Sciatic nerve (tissue), 2 donors: ENCODE measurements at places on chromosomes 7 and 10.

GRCh38 chr7:138505361-138505873 lies 45.4 kb downstream of the TRIM24 start:
- no peak for DNase-seq

DNA sequence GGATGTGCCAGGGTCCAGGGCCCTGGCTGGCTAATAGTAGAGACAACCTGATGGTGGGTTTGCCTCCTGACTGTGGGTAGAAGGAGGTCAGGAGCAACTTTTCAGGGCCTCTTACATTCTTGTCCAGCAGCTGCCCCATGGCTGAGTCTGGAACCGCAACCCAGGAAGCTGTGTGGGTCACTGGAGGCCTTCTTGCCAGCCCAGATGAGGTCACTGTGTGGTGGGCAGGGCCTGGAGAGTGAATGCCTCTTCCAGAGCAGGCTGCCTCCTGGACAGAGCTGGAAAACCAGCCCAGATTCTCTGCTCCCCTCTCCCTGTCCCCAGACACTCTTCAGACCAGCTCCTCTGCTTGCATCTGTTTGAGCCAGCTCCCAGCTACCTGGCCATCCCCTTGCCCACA lies 43.5 kb upstream of the LEP start:
- no peak for DNase-seq

DNA sequence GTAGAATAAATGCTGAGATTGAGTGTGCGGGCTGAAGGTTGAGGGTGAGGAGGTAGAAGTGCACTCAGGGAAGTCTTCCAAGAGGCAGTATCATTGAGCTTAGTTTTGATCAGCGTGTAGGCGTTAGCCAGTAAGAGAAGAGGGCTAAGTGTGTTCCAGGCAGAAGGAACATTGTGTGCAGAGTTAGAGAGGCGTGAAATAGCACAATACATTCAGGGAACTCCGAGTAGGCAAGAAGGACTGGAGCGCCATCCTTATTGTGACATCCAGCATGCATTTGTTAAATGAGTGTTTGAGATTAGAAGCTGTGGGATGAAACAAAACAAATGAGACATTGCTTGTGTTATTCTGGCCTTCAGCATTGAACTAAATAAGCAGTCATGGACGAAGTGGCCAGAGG lies 140.9 kb upstream of the MKLN1 start:
- no peak for DNase-seq

GRCh38 chr10:113293167-113293566 lies 259.7 kb upstream of the HABP2 start:
- DNase-seq = no peak

GRCh38 chr7:23964715-23965114 lies 254.7 kb downstream of the STK31 start:
- no peak for DNase-seq

GRCh38 chr10:46074196-46074946 lies 28.3 kb upstream of the MSMB start:
- DNase-seq = no peak

GRCh38 chr10:82738592-82738991 lies 863.6 kb downstream of the NRG3 start:
- no peak for DNase-seq

DNA sequence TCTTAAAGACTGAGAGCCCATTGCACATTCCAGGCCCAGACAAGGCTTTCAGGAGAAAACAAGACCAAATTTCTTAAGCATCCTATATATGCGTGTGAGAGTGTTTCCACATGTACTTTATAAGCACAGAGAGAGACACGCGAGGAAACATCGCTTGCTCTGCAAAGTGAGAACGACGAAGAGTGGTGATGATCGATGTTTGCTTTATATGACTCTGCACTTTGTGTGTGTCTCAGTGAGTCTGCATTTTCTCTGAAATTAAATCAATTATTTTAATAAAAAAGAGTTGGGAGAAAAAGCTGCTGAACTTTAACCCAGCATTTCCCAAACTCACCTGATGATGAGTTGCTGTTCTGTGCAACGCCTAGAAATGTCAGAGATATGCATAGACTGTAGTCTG lies 61.7 kb upstream of the ZMIZ1 start:
- no peak for DNase-seq

- DNase-seq = no peak
These were observed 31.5 kb downstream of the ACTA2 start for GRCh38 chr10:88920986-88921593.

- no peak for DNase-seq
These were observed 23.7 kb downstream of the CAV1 start for GRCh38 chr7:116548506-116548905.

DNA sequence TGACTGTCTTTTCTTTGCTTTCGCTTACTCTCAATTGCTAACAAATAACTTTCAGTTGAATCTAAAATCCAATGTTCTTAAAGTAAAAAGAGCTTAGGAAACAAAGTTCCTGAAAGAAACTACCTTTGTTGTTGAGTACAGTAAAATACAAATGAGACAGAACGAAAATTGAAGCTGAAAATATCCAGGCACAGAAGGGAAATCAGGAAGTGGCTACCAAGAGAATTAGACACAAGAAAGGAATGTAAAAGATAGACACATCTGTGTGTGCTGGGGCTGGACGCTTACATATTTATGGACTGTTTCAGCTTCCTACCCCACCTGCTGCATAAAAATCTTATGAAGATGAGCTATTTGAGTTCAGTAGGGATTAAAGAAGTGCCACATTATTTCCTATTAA lies 161.7 kb upstream of the PLXDC2 start:
- no peak for DNase-seq

- no peak for DNase-seq
These were observed 34.1 kb upstream of the PDCD4 start for GRCh38 chr10:110837418-110838171.
